ENCODE measurements at places on chromosomes 3 and 15.

- DNase-seq, result no peak
Observed at GRCh38 chr15:78673476-78673875, 32.5 kb upstream of the CHRNB4 start.

GRCh38 chr3:3666664-3667063, 132.6 kb upstream of the LRRN1 start:
- DNase-seq, result no peak

DNA sequence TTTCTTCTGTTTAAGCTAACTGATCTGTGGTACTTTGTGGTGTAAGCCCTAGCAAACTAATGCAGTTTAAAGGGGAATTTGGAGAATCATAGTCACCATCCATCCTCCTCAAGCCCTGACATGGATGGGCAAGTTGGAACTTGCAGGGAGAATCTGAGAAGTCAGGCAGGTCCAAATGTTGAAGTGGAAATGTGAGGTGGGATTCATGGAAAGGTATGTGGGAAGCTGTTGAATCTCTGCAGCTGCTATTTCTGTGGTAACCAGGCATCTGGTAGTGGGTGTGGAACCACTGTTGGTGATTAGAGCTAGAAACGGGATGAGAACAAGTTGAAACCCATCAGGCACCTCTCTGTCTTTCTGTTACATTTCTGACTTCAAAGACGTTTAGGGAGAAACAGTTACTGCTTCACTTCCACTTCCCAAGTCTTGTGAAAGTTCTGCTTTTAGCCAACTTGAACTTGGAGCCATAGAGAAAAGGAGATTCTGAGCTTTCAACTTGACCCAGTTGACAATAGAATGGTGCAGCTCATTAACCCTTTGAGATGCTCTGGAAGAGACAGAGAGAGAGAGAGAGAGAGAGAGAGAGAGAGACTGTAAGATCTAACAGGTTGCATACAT, 38.1 kb upstream of the NMNAT3 start:
- DNase-seq, result no peak

- no peak for DNase-seq
Observed at GRCh38 chr15:51114437-51115119, 19.9 kb upstream of the TNFAIP8L3 start.

GRCh38 chr3:76402926-76403325, 617.6 kb upstream of the ZNF717 start:
- no peak for DNase-seq

DNA sequence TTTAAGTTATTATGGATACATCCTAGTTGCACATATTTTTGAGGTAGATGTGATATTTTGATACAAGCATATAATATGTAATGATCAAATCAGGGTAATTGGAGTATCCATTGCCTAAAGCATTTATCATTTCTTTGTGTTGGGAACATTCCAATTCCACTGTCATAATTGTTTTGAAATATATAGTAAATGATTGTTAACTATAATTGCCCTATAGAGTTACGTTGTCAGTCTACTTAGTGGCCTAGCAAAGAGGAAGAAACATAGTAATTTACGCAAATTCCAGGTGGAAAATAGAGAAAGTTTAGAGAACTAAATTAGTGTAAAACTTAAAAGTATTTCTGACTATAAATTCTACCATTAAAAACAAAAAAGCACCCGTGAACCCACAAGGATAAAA, 24.9 kb downstream of the NXPE3 start:
- DNase-seq, result no peak

DNA sequence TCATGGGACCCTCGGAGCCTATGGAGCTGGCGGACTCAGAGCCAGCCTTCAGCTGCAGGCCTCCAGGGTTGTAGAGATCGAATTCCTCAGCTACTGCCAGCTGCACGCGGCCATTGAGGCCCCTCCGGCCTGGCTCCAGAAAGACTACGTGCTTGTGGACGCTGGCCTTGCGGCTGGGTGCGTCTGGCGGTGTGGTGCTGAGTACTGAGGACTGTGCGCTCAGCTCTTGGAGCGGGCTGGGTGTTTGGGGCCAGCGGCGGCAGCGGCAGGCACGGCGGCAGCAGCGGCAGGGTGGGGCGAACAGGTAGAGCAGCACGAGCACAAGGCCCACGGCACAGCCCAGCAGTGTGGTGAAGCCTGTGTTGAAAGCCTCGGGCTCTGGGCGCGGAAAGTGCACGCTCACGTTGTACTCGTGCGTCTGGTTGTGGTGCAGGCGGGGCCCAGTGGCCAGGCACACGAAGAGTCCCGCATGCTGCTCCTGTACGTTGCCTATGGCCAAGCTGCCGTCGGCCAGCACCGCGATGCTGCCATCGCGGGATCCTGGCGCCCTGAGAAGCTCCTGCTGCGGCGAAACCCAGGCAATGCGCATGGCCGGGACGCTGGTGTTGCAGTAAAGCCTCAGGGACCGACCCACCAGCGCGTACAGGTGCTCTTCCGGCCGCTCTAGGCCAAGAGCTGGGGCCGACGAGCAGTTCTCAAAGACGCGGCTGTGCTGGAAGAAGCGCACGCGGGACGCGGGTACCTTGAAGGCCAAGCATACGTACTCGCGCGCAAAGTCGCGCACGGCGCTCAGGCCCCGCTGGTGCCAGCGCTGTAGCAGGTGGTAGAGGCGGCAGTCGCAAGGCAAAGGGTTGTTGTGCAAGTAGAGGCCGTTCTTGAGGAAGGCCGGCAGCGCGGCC, 1.3 kb downstream of the AMIGO3 start:
- DNase-seq, result no peak
